Umbilical cord (tissue), 2 donors: ENCODE measurements at places on chromosomes 1 and 21.

- no peak for DNase-seq
Measured at GRCh38 chr1:99146129-99146848, 118.0 kb upstream of the PLPPR4 start.

DNA sequence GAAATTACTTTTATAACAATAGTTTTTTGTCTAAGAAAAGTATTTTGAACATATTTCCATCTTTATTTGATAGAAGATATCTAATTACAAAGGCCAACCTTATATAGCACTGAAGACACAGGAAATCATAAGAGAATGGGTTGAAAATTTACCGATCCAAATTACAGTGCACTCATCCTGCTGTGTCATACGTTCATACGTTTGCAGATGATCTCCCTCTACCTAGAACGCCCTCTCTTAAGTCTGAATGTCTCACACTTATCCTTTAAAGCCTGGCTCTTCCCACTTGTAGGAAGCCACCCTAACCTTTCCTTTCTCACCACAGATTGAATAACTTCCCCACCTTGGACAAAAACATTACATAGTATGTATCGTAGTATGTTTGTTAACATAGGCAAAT lies 9.3 kb downstream of the ASH1L start:
- DNase-seq = no peak

DNA sequence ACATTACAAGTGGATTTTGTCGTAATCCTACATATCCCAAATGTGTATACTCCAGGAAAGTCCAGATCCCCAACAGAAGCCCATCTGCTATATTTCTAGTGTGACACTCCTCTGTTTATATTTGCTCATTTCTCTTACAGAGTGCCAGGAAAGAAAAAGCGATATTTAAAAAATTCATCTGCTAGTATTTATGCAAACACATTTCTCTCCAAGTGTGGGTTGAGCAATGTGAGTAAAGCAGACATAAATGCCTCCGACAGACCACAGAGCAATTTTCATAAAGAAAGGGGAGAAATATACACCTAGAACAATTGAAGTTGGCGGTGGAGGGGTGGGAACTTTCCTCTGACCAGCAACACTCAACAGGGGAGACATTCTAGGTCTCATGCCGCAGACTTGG lies 22.2 kb upstream of the RAP1A start:
- peak; percentile 75 for DNase-seq

- no peak for DNase-seq
Measured at GRCh38 chr1:87880764-87881163, 552.1 kb downstream of the LMO4 start.

DNA sequence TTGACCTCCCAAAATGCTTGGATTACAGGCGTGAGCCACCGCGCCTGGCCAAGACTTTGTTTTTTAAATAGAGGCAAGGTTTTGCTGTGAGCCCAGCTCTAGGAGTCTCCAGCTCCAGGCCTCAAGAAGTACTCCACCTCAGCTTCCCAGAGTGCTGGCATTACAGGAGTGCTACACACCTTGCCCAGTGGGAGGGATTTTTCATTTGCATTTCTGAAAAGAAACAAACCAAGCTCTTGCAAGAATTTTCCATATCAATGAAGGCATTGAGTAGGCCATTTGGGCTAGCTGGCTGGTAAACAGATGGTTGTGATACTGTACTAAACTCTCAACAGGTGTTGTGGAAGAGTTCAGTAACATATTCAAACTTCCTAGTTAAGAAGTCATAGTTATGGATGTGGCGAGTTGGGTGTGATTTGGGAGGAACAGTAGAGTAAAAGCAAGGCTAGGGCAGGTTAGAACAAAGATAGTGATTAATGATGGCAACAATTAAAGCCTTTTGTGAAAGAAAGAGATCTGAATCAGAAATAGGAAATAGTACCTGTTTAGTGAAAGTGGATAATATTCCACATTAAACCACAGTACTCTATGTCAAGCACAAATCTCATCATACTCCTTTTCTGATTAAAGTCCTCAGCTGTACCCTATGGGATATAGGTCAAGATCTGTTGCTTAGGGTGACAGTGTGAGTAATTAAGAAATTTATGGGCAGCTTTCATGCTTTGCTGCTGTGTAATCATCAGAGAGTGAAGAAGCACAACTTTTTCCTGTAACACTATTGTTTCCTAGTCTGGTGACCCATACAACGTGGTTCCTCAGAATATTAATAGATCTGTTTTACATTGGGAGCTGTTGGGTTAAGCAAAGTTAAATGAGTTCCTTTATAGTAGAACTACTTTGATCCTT lies 10.7 kb downstream of the AKIRIN1 start:
- no peak for DNase-seq

- peak; percentile 41 for DNase-seq
Measured at GRCh38 chr1:166145499-166145898, 21.3 kb downstream of the FAM78B start.

DNA sequence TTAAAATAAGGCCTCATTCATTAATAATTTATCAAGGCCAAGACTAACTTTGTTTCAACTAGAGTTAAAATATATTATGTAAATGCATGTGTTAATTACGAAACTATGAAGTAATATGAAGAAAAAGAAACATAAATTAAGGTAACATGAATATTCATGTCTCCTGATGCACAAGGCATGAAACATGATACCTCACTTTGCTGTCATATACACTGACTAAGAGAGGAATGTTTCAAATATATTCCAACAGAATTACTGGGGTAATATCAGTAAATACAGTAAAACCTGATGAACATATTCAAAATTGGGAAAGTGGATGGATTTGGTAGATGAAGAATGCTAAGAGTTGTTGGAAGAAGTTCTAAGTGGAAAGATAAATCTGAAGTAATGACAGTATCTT lies 274.6 kb downstream of the LRRC7 start:
- no peak for DNase-seq

DNA sequence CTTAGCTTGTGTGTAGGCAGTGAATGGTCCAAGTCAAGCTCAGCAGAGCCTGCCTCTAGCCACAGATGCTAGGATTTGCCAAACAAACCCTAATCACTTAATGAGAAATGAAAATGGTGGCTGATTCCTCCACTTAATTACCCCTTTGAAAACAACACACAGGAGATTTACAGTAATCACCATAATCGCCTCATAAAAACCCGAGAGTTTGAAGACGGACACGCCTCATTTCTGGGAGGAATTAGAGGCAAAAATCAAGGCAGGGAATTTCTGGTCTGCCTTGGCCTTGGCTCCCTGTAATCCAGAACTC lies 16.3 kb upstream of the FOXE3 start:
- no peak for DNase-seq

- DNase-seq = no peak
Measured at GRCh38 chr1:10339036-10339567, 59.8 kb upstream of the PGD start.

GRCh38 chr1:28915031-28915895 lies 894 bp downstream of the EPB41 start:
- DNase-seq = peak; percentile 32

DNA sequence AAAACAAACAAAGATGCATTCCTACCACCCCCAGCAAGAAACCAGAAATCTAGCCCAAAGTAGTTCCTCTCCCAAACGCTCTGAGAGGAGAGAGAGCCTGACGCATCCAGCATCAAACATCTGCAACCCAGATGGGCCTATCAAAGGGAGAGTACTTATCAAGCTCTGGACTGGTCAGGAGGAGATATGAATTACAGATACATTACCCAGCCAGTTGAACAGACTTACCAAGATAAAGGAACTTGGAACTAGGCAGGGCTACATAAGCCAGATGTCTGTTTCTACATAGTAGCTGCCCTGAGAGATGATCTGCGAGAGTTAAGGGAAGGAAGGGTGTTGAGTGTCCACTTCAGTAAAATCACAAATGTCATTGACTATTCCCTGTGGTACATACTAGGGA lies 138.4 kb downstream of the PAPPA2 start:
- DNase-seq = peak; percentile 94

- DNase-seq = no peak
Measured at GRCh38 chr1:3924825-3925220, 24.8 kb upstream of the C1orf174 start.

DNA sequence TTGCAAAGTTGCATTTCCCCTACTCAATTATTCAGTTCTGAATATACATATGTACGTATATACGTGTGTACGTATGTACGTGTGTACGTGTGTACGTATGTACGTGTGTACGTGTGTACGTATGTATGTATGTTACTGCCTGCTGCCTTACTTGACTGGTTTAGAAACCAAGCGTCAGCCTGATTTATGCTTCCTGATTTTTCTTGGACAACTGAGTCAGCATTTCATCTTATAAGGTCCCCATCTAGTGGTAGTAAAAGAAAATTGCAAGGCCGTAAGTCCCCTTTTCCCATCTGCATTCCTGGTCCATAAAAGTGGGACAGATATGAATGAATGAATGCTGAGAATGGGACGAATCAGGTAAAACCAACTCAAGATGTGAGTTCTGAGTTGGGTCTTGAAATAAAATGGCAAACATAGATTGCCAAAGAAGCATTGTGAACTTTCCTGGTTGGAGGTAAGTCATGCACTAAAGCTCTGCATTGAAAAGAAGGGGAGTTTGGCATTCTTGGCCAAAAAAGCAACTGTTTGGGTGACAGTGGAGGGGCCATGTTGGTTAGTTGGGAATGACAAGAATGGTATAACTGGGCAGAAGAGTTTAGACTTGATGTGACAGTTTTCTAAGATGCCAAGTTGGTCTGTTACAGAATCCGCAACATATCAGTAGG lies 76.4 kb upstream of the DNAH14 start:
- DNase-seq = peak; percentile 62

- DNase-seq = no peak
Measured at GRCh38 chr1:77783141-77783540, 3.7 kb downstream of the MIGA1 start.

- no peak for DNase-seq
Measured at GRCh38 chr1:40890771-40891170, 28.6 kb upstream of the CITED4 start.

DNA sequence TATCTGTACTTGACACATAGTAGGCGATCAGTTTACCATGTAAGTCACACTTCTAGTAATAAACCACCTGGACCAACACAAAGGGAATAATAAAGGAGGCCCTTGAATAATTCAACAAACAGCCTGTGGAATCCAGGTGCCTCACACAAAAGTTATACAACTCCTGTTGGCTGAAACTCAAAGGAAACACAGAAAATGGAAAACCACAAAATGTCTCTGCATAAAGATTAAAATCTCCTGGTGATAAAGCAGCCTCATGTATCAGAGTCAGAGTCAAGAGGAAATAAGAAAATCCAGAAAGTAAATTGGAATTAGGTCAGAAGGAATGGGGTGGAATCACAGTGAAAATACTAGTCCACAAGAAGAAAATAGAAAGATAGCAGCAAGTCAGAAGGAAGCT lies 592.5 kb downstream of the NPHP4 start:
- DNase-seq = no peak

- DNase-seq = no peak
Measured at GRCh38 chr1:202280595-202280994, 61.1 kb downstream of the UBE2T start.

GRCh38 chr1:159921251-159921650 lies 4.1 kb downstream of the TAGLN2 start:
- DNase-seq = no peak

DNA sequence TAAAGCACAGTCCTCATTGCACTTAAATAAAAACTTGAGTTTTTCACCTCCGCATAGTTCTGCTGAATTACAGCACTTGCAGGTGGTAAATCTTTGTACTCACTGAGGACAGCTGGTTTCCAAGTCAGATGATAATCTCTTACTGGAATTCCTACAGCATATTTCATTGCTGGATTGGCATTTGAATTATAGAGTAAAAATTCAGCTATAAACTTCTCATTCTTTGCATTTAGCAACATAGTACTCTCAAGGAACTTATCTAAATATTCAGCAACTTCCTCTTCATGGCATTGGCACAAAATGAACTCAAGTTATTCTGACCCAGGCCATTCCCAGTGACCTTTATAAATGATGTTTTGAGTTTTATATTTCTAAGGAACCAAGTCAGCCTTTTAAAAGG lies 23.4 kb downstream of the GORAB start:
- peak; percentile 26 for DNase-seq

DNA sequence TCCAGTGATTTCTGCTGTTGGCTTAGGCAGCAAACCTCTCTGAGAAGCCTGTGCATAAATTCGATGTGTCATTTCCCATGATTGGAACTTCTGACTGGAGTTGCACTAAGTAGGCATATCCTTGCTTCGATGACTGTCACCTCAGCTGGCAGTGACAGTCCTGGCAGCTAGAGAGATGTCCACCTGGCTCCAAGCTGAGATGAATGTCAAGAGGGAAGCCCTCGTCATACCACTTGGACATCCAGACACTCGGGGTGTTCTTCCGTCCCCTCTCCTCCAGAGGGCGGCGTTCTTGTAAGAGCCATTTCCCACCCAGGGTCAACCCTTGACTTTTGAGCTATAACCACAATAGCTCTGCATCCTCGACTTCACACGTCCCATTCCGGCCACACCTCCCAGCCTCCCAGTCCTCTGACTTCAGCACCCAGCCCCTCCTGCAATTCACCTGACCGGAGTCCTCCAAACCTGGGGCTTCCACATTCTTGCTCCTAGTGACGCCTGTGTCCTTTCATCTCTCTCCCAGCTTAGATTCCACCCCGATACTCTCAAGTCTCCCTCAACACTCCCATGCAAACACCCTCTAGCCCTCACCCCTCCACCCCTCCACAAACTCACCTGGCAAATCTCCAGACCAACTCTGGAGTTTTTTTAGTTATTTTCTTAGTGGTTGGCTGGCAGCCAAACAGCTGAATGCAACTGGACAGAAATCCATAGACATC lies 17.3 kb downstream of the CA6 start:
- DNase-seq = no peak

GRCh38 chr1:99115231-99115630 lies 110.6 kb upstream of the PLPPR5 start:
- DNase-seq = no peak

DNA sequence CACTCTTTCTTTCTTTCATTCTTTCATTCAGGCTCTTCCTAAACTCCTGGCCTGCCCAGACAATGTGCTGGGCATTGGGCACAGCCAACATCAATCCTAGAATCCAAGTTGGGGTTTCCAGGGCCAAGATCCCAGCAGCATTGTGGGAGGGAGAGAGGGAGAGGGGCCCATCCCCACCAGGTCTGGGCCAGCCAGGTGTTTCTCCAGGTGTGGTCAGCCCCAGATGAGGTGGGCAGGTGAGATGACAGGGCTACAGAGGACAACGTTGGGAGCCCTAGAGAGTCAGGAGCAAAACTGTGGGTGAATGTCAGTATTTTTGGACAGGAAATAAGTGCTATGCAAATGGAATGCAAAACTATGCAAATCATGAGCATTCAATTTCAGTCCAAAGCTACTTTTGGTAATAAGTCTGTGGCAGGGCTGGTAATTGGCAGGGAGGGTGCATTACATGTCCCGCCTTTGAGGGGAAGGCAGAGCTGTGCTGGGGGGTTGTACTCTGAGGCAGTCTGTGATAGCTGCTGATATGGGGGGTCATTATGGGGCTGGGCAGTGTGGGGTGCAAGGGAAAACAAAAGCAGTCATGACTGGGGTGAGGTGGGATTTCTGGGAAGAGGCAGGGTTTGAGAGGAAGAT lies 139.9 kb upstream of the IGSF21 start:
- DNase-seq = no peak

- peak; percentile 82 for DNase-seq
Measured at GRCh38 chr1:91795591-91796389, 90.2 kb downstream of the TGFBR3 start.

GRCh38 chr1:217527151-217527550 lies 103.7 kb downstream of the GPATCH2 start:
- DNase-seq = no peak

GRCh38 chr1:202888221-202888530 lies 773 bp downstream of the RABIF start:
- no peak for DNase-seq

- DNase-seq = no peak
Measured at GRCh38 chr1:220367833-220368232, 95.6 kb upstream of the RAB3GAP2 start.
